ENCODE measurements at places on chromosomes 5 and 9. TPM values are rescaled to one million over a fixed set of nuclear protein-coding genes. Genes with fewer than 3 reads are reported as not detected.

CATSPER3 gene
- polyA plus RNA-seq, result 0.37 TPM

FBN2 gene
- 0.08 TPM for polyA plus RNA-seq

SPATA31E1 gene
- polyA plus RNA-seq, result not detected

GPR21 gene
- polyA plus RNA-seq, result not detected

CBY3 gene
- polyA plus RNA-seq, result not detected

ZDHHC21 gene
- 1.3 TPM for polyA plus RNA-seq

LCP2 gene
- polyA plus RNA-seq, result 6.0 TPM

SPTAN1 gene
- polyA plus RNA-seq, result 43.8 TPM

TMEM167A gene
- polyA plus RNA-seq, result 27.0 TPM

F12 gene
- 328 TPM for polyA plus RNA-seq

C6 gene
- polyA plus RNA-seq, result 281 TPM

Data from liver (tissue), 10 donors.